Fibroblast of lung (primary cell): ENCODE measurements at places on chromosomes 2 and 18. TPM values are rescaled to one million over a fixed set of nuclear protein-coding genes. Genes with fewer than 3 reads are reported as not detected.

The XDH gene
- total RNA-seq = under 0.01 and 0.50 TPM in 2 replicates

The TUBB8B gene
- total RNA-seq = not detected in 2 replicates

The SLC9A4 gene
- total RNA-seq = not detected in 2 replicates

The MYO3B gene
- total RNA-seq = 0.26 and 0.50 TPM in 2 replicates

The ATP6V1C2 gene
- under 0.01 TPM in 2 replicates for total RNA-seq

The CHRND gene
- not detected in 2 replicates for total RNA-seq

The SERPINB13 gene
- not detected in 2 replicates for total RNA-seq

The COL4A3 gene
- total RNA-seq = 0.26 and 0.33 TPM in 2 replicates

The SP140L gene
- 9.8 and 10.9 TPM in 2 replicates for total RNA-seq

The RND3 gene
- total RNA-seq = 559 and 1,405 TPM in 2 replicates

The DSG1 gene
- total RNA-seq = not detected in 2 replicates

The CPSF3 gene
- 46.2 and 53.0 TPM in 2 replicates for total RNA-seq

The MREG gene
- total RNA-seq = 1.8 and 3.5 TPM in 2 replicates

The GATA6 gene
- 6.3 and 10.0 TPM in 2 replicates for total RNA-seq

The CD8B2 gene
- total RNA-seq = not detected in 2 replicates

The UGT1A7 gene
- not detected in 2 replicates for total RNA-seq
